Astrocyte (in vitro differentiated cells and primary cell): ENCODE measurements at places on chromosomes 7 and 10.

GRCh38 chr7:22281481-22281880 is 75.5 kb downstream of the RAPGEF5 start:
- DNase-seq = no peak

GRCh38 chr7:37128327-37129034 is 320.2 kb downstream of the ELMO1 start:
- DNase-seq = peak; percentile 26

- no peak for DNase-seq
Measured at GRCh38 chr7:95558864-95559263, 37.5 kb downstream of the PDK4 start.

GRCh38 chr10:103053659-103054581 is 135.8 kb downstream of the CNNM2 start:
- peak; percentile 75 for DNase-seq

GRCh38 chr7:155470686-155471638 is 13.0 kb downstream of the EN2 start:
- DNase-seq = no peak

DNA sequence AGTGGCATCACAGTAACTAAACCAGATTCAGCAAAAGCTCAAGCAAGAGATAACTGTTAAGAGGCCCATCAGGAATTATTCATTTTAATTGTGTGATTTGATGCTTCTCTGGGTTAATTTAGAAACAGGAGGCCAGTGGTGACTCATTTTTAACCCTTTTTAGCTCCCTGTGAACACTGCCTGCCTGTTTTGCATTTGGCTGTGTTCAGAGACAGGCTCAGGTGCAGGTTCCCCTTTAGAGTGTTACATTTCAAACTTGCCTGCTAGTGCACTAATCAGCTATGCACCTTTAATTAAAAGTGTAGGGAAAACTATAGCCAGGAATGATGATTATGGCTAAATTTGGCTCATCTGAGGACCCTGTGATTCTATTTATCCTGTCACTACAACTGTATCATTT is 6.5 kb downstream of the STAMBPL1 start:
- DNase-seq = no peak

GRCh38 chr7:46229409-46229808 is 308.3 kb upstream of the IGFBP3 start:
- peak; percentile 85 for DNase-seq

DNA sequence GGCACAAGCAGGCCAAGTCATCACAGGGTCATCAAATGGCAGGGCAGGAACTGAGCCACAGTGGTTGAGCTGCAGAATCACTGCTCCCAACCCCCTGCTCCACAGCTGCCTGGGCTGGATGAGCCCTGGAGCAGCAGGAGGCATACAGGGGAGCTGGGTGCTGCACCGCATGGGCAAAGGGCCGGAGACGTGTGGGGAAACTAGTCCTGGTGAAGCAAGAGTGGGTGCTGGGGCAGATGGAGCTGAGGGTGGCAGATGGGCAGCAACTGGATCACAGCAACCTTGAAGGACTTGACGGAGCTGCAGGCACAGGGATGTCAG is 16.0 kb upstream of the VOPP1 start:
- no peak for DNase-seq

DNA sequence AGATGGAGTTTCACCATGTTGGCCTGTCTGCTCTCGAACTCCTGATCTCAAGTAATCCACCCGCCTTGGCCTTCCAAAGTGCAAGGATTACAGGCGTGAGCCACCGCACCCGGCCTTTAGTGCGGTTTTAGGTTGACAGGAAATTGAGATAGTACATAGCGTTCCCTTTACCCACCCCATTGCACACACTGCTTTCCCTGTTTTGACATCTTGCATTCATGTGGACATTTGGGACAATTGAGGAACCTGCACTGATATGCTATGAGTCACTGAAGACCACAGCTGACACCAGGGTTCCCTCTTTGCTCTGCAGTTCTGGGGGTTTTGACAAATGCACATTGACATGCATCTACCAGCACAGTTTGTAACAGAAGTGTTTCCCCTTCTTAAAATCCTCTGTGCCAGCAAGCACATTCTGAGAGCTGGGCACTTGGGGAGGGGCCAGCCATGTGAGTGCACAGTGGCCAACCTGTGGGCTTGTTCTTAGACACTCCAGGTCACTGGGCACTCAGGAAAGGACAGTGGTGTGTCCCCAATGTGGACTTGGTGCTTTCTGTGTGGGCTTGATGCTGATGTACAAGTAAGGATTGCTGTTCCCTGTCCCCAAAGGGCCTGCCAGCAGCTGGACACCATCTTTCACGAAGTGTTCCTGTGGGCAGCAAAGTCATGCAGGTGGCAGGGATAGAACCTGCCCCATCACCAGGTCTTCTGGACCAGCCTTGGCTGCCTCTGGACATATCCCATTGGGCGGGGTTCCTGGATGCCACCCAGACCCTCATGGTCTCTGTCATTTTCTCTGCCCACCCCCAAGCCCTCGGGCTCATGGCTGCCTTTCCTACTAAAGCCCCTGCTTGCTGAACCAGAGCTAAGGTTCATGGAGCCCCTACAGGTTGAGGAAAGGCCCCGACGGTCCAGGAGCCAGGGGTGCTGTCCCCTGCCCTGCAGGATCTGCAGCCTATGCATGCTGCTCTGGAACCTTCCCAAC is 579.8 kb downstream of the GLRX3 start:
- no peak for DNase-seq

DNA sequence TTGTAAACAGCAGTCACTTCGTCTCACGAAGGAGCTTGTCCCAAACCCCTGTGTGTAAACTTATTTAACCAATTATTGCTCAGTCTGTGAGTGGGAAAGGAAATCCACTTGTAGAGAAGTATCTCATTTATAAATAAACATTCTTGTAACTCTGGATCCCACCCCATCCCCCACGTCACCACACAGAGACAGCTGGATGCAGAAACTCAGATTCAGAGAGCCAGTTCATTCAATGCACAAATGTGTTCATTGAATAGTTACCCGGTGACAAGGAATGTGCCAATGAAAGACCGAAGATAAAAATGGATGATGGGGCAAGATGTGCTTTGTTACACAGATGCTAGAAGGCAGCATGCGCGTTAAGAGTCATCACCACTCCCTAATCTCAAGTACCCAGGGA is 8.3 kb upstream of the OCM start:
- peak; percentile 10 for DNase-seq

DNA sequence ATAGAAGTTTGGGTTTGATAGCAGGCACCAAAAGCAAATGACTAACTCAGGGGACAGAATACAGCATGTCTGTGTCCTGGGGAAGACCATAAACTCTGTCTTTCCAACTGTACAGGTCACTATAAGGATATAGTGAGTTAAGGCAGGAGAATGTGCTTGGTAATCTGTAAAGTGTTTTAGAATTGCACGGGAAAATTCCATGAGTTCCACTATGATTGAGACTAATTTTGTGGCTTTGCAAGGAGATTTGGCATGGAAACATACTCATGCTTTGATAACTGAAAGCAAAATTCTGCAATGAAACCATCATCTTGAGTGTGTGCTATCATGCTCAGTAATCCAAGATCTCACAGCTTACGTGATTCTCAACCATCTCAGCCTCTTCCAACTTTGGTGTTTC is 152.6 kb downstream of the PKD1L1 start:
- DNase-seq = peak; percentile 99

GRCh38 chr7:30525429-30525828 is 20.8 kb upstream of the GGCT start:
- no peak for DNase-seq

DNA sequence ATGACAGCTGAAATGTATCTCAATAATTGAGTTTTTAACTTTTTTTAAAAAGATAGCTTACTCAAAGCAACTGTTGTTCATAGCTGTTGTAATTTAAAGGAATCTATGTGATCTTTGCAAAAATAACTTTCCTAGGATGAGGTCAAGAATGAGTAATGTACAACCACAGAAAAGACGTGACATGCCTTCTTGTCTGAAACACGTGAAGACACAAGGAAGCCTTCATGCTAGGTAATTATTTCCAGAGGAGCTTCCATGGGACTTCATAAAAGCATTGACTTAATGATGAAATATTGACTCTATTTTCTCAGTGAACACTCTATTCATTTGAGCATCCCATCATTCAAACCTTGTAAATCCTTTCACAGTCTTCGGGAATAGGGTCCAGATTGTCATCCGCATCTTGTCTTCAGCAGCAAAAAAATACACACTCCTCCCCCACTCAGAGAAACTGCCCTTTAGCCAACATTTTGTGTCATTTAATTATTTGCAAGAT is 528.0 kb downstream of the NRG3 start:
- DNase-seq = no peak

GRCh38 chr10:13016426-13016825 is 14.9 kb upstream of the CCDC3 start:
- peak; percentile 36 for DNase-seq

GRCh38 chr10:109624939-109625338 is 298.4 kb downstream of the XPNPEP1 start:
- DNase-seq = no peak

- DNase-seq = no peak
Measured at GRCh38 chr10:72930276-72930675, 24.3 kb downstream of the PLA2G12B start.
